ENCODE measurements at places on chromosomes 2 and 18.

DNA sequence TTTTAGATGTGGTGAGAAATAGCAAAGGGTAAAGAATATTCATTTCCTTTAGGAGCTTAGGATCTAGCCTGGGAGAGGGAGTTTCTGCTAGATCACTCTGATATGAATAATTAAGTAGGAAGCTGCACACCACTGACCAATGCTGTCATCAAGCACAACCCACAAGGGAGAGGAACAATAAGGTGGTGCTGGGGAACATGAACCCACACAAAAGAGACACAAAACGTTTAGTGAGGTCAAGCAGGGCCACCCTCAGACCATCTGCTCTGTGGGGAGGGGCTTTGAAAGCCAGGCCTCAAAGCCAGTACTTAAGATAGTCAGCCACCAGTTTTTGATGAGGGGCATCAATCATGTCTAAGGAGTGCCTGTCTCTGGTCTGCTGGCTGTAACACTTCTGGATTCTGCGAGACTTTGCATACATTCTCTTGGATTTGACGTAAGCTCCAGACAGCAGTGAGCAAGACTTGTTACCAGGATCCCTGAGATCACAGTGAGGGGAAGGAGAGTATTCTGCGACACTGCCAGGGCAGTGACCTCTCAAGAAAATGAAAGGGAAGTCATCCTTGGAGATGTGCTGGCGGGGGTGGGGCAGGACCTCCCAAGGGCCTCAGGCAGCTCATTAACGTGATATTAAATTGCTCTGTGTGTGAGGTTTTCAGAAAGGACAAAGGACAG, 127.0 kb downstream of the CCBE1 start:
- no peak for DNase-seq

DNA sequence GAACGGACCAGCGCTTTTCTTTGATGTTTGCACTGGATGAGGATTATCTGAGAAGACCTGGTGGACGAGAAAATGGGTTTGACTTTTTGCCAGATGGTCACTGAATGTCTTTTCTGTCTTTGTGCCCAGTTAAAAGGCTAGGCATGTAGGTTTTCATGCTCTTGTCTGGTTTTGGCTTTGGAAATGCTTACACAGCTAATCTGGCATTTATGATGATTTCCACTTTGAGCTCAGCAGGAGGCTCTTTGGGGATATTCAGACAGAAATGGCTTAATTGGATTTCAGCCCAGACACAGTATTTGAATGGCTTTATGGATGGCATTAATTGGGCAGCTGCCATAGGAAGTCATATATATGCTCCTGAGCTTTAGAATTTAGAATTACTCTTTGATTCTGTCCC, 59.6 kb downstream of the NCK2 start:
- no peak for DNase-seq

DNA sequence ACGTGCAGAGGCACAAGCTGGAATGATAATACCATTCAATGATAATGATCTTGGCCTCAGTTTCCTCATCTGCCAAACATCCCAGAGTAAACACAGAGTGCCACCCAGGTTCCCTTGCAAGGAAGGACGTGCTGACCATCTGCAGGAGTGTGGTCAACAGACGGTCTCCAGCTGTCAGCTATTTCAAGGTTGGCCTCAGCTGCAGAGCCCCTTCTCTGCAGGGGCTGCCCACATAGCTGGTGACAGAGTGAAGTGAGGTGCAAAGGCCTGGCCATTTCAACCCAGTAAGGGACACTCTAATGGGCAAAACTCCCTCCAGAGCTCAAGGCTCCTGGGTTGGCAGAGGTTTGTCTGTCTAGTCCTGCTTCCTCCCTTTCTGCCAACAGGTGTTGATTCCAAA, 8.3 kb upstream of the WNT6 start:
- no peak for DNase-seq

DNA sequence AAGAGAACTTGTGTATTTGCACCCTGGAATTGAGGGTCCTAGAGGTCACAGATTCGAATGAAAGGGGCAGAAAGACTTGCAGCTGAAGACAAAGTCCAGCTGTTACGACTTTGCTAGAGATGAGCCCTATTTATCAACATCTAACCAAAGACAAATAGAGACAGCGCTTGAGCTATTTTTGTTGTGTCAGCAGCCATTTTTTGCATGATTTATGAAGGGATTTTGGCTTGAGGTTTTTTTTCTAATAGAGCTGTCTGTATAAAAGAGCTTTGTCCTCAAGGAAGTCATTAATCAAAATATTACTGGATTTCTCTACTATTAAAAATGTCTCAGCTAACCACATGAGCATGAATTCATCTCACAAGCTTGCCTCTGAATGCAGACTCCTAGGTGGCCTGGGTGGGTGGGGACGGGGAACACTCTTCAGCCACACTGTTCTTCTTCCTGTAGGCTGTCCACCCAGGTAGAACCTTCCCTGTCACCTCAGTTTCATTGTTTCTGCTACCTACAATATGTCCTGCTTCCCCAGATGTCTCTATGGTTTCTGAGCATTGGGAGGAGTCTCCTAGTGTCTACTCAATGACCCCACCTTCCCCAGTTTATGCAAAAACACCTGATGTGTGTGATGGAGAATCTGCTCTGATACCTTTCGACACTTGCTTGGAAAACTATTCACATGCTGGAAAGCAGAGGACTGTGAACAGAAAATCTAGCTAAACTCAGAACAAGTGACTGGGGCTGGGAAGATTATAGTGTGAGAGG, 7.2 kb upstream of the CD226 start:
- no peak for DNase-seq

DNA sequence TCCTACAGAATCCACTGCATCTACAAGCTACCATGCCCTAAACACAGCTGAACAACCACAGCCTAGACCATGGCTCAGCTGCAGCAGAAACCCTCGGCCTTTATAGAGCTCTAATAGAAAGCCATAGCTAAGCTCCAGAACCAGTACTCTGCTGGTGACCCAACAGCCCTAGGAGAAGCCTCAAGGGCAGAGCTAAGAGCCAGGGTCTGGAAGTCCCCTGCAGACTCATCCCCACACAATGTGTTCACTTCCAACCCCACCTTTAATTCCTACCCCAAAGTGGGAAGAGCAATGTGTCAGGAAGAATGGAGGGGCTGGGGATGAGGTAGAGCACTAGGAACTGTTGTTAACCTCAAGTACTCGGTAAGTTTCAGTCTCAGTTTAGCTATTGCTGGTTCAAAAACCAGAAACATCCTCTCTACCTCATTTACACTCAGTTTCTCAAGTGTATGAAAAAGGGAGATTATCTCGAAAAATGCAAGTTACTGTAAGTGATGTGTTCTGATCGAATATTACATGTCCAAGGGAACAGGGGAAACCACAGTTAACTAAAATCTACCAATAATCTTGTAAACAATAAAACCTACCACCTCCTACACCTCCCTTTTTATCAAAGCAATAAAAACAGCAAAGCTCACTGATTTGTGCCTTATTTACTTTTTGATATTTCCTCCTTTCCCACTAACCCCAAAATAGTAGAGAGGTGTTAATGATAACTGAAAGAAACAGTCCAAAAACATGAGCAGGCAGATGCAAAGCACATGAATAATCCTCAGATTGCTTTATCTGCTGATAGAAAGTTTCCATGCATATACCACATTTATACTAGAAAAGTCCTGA, 36.2 kb downstream of the THADA start:
- DNase-seq: no peak

GRCh38 chr18:3692691-3693090, 242.7 kb downstream of the TGIF1 start:
- no peak for DNase-seq

DNA sequence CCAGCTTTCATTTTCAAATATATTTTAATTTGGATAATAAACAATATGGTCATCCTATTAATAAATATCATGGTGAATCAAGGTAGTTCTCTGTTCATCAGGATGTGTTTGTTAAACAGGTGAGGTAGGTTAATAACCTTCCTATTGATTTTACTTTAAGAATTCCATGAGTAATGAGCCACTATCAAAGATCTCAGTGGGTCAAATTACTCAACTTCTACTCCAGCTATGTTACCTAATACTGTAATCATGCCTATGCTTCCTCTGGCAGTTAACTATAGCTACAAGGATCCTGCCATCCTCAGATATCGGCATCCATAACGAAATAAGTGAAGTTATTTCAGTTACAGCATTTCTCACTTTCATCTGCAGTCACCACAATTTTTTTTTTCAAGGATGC, 289.6 kb upstream of the SLC8A1 start:
- no peak for DNase-seq

GRCh38 chr2:25912851-25913695, 34.8 kb upstream of the ASXL2 start:
- peak; percentile 58 for DNase-seq

DNA sequence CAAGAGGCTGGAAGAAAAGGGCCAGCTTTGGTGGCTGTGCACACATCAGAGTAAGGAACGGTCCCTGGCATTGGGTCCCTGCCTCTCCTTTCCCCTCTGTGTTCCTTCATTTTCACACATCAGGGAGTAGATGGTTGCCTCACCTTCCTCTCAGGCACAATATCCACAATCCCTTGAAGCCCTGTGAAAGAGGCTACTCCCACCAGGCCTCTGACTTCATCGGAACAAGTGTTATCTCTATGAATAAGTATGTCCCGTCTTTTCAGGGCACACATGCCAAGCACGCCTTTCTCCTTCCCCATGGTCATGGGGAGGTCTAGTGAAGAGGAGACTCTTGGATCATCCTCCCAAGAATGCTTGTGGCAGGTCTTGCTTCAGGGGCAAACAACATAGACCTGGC, 61.2 kb upstream of the LMAN1 start:
- no peak for DNase-seq

DNA sequence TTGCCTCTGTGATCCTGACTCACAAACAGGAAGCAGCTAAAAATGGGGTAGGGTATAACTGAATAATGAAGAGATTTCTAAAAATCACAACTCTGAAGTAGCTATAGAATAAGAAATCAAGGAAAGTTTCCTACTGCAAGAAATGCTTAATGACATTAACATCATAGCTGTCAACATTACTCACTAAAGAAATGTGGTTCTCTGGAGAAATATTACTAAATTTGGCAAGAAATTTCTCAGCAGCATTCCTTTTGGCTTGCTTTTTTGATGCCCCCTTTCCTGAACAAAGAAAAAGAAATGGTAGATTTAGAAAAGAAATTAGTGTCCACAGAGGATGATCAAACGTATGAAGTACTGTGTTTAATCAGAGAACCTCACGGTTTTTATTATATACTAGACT, 9.5 kb downstream of the PRKRA start:
- no peak for DNase-seq

GRCh38 chr2:69784228-69784627, 42.3 kb downstream of the ANXA4 start:
- DNase-seq: no peak

GRCh38 chr2:44051593-44052347, 56.0 kb upstream of the LRPPRC start:
- DNase-seq: peak; percentile 25

DNA sequence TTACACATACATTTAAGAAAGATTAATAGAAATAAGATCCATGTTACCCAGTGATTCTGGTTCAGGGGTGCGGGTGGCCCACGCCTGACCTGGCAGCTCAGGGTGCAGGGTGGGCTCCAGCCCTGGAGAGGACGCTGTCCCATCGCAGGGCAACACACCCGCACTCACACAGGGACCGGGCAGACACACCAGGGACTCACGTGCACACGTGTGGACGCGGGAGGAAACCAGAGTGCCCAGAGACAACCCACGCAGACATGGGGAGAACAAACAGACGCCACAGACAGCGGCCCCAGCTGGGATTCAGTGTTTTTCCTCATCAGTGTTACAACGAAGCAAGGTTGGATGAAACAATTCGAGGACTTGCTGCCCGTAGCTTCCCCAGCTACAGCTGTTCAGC, 8.4 kb upstream of the ALLC start:
- DNase-seq: no peak

GRCh38 chr18:457521-458412, 42.7 kb downstream of the COLEC12 start:
- no peak for DNase-seq

- no peak for DNase-seq
These were observed 393.2 kb upstream of the GALNT5 start for GRCh38 chr2:156864325-156864724.

- no peak for DNase-seq
These were observed 13.7 kb upstream of the TRAF3IP1 start for GRCh38 chr2:238306672-238306998.

DNA sequence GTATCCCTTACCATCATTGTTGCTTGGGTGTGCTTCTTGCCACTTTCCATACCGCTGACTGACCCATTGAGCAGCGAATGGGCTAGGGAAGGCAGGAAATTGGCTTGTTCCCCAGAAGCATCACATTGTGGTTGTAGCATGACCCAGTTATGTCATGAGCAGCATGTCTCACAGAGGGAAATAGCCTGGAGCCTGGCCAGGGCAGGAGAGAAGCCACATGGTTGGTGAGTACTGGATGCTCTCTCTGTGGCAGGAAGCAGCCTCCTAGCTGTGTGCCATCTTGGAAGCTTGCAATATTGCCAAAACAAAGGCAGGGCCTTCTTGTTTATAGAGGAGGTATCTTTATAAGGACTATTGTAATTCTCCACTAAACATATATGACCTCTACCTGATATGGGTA, 482.6 kb downstream of the PIK3C3 start:
- no peak for DNase-seq

- no peak for DNase-seq
These were observed 336.7 kb upstream of the RND3 start for GRCh38 chr2:150824118-150824517.

GRCh38 chr18:35653392-35654135, 72.0 kb downstream of the GALNT1 start:
- DNase-seq: no peak

GRCh38 chr2:65411056-65411795, 21.2 kb downstream of the SPRED2 start:
- no peak for DNase-seq

- no peak for DNase-seq
These were observed 720.3 kb upstream of the ID2 start for GRCh38 chr2:7961550-7961949.

- DNase-seq: no peak
These were observed 45.4 kb downstream of the ST8SIA5 start for GRCh38 chr18:46711444-46711863.
